Breast epithelium (tissue), 4 donors: ENCODE measurements at places on chromosomes 6 and 20. TPM values are rescaled to one million over a fixed set of nuclear protein-coding genes. Genes with fewer than 3 reads are reported as not detected.

DNA sequence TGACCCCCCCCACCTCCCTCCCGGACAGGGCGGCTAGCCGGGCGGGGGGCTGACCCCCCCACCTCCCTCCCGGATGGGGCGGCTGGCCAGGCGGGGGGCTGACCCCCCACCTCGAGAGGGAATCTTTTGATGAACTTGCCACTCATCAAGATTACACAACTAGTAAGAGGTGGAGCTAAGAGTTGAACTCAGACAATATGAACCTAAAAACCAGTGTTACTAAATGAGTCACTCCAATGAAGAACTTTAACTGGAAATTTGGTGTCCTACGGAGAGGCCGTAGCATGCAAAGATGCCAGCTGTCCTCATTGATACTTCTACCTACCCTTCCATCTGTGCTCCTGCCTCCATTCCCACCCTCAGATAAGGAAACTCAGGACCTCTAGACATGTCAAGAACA lies 42.8 kb downstream of the PFDN4 start:
- no peak overlapping the region for H3K4me3 ChIP-seq
- DNase-seq, result no peak
- H3K36me3 ChIP-seq, result no peaks in the 10 kb centered on the region
- H3K27ac ChIP-seq, result no peak overlapping the region
- no peaks in the 10 kb centered on the region for H3K27me3 ChIP-seq

GRCh38 chr6:2841264-2842138 lies at the start of gene SERPINB1:
TSS of gene SERPINB1 (minus strand) at chr6:2841863. CDS start at chr6:2840586, 1,277 bp downstream.
- DNase-seq, result peak; percentile 78
- H3K27me3 ChIP-seq, result no peaks in the 10 kb centered on the region
- H3K36me3 ChIP-seq, result no peaks in the 10 kb centered on the region
- H3K4me3 ChIP-seq, result peak within 1 kb of the TSS; percentile 91

- no peaks in the 10 kb centered on the region for H3K27me3 ChIP-seq
- DNase-seq, result no peak
- H3K36me3 ChIP-seq, result no peaks in the 10 kb centered on the region
- H3K27ac ChIP-seq, result no peak overlapping the region
- H3K4me3 ChIP-seq, result no peak overlapping the region
- H3K4me1 ChIP-seq, result no peaks in the 10 kb centered on the region
Observed at GRCh38 chr6:156654919-156655918, 122.0 kb upstream of the ARID1B start.

ANKEF1 gene
- total RNA-seq, result 13.1 TPM
